ENCODE measurements at places on chromosomes 16 and 17. TPM values are rescaled to one million over a fixed set of nuclear protein-coding genes. Genes with fewer than 3 reads are reported as not detected.

The CDH11 gene
- 29.2 TPM for total RNA-seq

The ZNF385C gene
- 0.42 TPM for total RNA-seq

The MYH13 gene
- not detected for total RNA-seq

The HS3ST3A1 gene
- 10.4 TPM for total RNA-seq

The TPSG1 gene
- total RNA-seq: 0.50 TPM

The KRT31 gene
- total RNA-seq: not detected

The CACNG5 gene
- not detected for total RNA-seq

The ACE gene
- total RNA-seq: 5.8 TPM

The CNTNAP4 gene
- total RNA-seq: 0.80 TPM

The HBM gene
- total RNA-seq: not detected

The CRHR1 gene
- 0.52 TPM for total RNA-seq

The KRTAP4-6 gene
- total RNA-seq: not detected

The KRT20 gene
- total RNA-seq: not detected

The PYCARD gene
- 19.8 TPM for total RNA-seq

The WNT9B gene
- total RNA-seq: 0.65 TPM

The TMEM114 gene
- total RNA-seq: not detected

The IL21R gene
- total RNA-seq: not detected

The KRTAP2-3 gene
- not detected for total RNA-seq

The AOC3 gene
- 242 TPM for total RNA-seq

The CRYBA1 gene
- not detected for total RNA-seq

The KRTAP3-2 gene
- not detected for total RNA-seq

The MLLT6 gene
- 82.6 TPM for total RNA-seq

The CDRT15 gene
- not detected for total RNA-seq

The GOT2 gene
- 108 TPM for total RNA-seq

The CA4 gene
- 2.1 TPM for total RNA-seq

The RRAD gene
- total RNA-seq: 64.9 TPM

The CDR2L gene
- total RNA-seq: 31.1 TPM

The SCARF1 gene
- 11.9 TPM for total RNA-seq

The CD300LB gene
- 0.23 TPM for total RNA-seq

The FBXL16 gene
- 1.2 TPM for total RNA-seq

The CDK3 gene
- not detected for total RNA-seq

The AGRP gene
- not detected for total RNA-seq

The CACNG1 gene
- total RNA-seq: not detected

The CHTF8 gene
- 59.8 TPM for total RNA-seq

The C17orf75 gene
- 9.4 TPM for total RNA-seq

The KCNJ2 gene
- 7.1 TPM for total RNA-seq

The B3GNT9 gene
- total RNA-seq: 26.1 TPM

The CCL16 gene
- 0.42 TPM for total RNA-seq

The MSI2 gene
- 29.8 TPM for total RNA-seq

The GNG13 gene
- not detected for total RNA-seq

The CCDC78 gene
- 2.5 TPM for total RNA-seq

The CLEC18A gene
- 0.19 TPM for total RNA-seq

The RHBDL1 gene
- total RNA-seq: 0.91 TPM

The KRT15 gene
- total RNA-seq: not detected

The TNP2 gene
- total RNA-seq: not detected

The NLRC3 gene
- total RNA-seq: 2.5 TPM

The TBX4 gene
- not detected for total RNA-seq

The STRADA gene
- total RNA-seq: 18.2 TPM

The CACNA1H gene
- total RNA-seq: 225 TPM

The RNF222 gene
- 0.42 TPM for total RNA-seq

The PSMC5 gene
- 89.7 TPM for total RNA-seq

The MYO15A gene
- 0.33 TPM for total RNA-seq

The PIP4K2B gene
- total RNA-seq: 66.4 TPM

The ITGAD gene
- total RNA-seq: not detected

The FBRS gene
- 63.4 TPM for total RNA-seq

The PPM1E gene
- total RNA-seq: 0.91 TPM

The KCNH6 gene
- not detected for total RNA-seq

The PLD6 gene
- total RNA-seq: 4.2 TPM

The ZP2 gene
- not detected for total RNA-seq

The PDILT gene
- total RNA-seq: not detected
